Astrocyte (in vitro differentiated cells and primary cell): ENCODE measurements at places on chromosomes 5 and 9.

DNA sequence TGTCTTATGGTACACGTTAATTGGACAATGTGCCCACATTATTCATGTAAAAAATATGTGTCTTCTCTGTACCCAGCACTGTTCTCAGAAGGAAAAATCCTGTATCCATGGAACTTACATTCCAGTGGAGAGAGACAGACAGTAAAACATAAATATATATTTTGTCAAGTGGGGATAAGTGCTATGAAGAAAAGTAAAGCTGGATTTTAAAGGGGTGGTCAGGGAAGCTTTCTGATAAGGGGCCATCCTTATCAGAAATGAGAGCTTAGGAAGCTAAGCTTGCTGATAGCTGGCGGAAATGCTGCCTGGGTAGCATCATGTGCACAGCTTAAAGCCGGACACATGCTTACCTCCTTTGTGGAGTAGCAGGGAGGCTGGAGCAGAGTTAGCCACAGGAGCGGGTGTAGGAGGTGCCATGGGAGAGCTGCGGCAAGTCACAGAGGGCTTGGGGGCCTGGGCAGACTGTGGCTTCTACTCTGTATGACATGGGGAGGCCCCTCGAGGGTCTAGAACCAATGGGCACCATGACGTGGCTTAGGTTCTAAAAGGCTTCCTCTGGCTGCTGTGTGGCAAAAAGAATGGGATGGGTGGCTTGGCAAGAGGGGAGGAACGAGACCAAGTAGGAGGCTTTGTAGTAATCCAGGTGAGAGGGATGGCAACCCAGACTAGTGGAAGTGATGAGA, 141.7 kb downstream of the FGF1 start:
- DNase-seq, result peak; percentile 21

- DNase-seq, result no peak
Observed at GRCh38 chr5:61625137-61625561, 293.1 kb downstream of the ZSWIM6 start.

- DNase-seq, result peak; percentile 88
Observed at GRCh38 chr9:73143711-73144328, 7.8 kb upstream of the ANXA1 start.

DNA sequence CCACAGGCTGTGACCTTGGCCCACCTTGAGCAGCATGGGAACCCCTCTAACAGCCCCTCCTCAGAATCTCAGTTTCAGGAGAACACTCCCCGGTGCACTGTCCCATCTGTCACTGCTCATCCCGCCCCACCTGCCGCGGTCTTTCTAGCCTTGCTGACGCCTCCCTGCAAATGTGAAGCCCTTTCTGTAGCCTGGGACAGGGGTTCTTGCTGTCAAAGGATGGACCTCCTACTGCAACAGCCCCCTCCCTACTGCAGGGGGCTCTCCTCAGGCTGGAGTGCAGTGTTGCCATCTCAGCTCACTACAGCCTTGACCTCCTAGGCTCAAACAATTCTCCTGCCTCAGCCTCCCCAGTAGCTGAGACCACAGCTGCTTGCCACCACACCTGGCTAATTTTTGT, 20.0 kb downstream of the OR2V1 start:
- no peak for DNase-seq

- DNase-seq, result no peak
Observed at GRCh38 chr5:144093868-144094267, 76.6 kb downstream of the YIPF5 start.

- DNase-seq, result peak; percentile 10
Observed at GRCh38 chr5:33479311-33479710, 38.5 kb downstream of the TARS1 start.

- DNase-seq, result peak; percentile 21
Observed at GRCh38 chr9:81145331-81145963, 543.9 kb downstream of the TLE1 start.

DNA sequence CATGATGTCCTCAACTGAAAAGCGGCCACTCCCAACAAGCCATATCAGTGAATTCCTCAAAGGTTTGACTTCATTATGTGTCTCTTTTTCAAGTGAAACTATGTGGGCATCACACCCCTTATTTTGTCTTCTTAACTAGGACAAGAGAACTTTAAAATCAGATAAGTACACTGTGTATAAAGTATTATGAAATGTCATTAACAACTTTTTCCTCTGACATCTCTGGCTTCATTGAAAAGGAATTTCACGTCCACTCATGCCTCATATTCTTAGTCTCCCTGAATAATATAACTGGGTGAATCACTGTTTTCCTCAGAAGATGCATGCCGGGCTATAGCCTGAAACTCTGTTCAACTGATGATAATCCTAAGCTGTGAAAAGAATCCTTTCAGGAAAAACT, 415.8 kb downstream of the ACTL7B start:
- peak; percentile 79 for DNase-seq

DNA sequence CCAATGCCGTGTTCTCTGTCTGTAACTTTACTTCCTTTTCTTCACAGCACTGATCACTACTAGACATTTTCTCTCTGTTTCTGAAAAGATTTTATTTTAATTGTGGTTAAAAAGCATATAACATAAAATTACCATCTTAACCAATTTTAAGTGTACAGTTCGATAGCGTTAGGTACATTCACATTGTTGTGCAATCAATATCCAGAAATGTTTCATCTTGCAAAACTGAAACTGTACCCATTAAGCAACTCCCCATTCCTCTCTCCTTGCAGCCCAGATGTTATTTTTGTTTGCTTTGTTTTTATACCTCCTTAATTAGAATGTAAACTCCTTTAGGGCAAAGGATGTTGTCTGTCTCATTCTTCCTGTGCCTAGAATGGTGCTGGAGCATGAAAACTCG, 47.5 kb downstream of the COL27A1 start:
- no peak for DNase-seq

DNA sequence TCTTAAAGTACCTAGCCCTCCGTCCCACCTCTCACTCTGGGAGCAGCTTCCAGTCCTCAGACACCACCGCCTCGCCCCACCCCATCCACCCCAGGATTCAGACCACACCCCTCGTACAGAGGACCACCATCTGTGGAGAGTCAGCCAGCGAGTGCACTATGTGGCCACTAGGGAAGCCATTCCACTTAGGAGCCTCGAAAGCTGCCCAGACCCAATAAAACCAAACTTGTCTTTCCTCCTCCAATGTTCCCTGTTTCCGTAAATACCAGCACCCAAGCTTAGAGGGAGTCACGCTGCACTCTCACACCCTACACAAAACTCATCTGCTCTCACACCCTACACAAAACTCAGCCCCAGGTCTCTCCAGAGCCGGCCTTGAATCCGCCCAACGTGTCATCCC, 1.9 kb downstream of the GCNT4 start:
- no peak for DNase-seq

- no peak for DNase-seq
Observed at GRCh38 chr5:115458416-115458815, 86.2 kb downstream of the FEM1C start.

- DNase-seq, result no peak
Observed at GRCh38 chr5:107779437-107779836, 108.7 kb upstream of the EFNA5 start.

DNA sequence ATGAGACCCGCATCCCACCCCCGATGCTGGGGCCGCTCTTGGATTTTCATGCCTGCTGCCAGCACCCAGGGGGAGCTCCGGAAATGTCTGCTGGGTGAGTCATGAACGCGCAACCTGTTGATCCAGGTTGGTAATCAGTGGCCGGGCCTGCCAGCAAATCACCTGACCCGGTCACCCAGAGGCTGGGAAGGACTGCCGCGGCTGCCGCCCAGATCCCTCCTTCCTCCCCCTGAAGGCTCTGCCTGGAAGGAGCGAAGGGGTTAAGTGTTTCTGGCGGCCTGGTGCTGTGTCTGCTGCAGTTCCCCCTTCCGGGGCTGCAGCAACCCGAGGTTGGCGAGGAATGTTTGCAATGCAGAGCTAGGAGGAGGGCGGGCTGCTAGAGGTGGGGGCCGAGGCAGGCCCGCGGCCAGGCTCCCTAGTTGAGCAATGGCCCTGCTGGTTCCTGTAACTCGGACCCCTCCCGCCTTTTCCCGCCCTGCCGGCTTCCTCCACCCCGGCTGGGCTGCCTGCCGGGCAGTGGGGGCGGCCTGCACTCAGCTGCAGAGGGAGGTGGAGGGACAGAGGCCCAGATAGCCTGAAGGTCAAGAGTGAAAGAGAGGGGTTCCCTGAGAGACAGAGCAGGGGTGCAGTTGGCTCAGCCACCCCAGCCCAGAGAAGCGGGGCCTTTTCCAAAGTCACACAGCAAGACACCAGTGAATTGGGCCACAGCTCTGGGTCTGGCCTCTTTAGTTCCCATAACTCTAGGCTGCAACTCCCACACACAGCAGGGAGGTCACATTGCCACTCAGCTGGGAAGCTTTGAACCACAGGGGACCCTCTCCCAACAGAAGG, 156.3 kb upstream of the IER5L start:
- peak; percentile 98 for DNase-seq

GRCh38 chr9:653856-654387, 187.6 kb upstream of the DMRT1 start:
- no peak for DNase-seq

DNA sequence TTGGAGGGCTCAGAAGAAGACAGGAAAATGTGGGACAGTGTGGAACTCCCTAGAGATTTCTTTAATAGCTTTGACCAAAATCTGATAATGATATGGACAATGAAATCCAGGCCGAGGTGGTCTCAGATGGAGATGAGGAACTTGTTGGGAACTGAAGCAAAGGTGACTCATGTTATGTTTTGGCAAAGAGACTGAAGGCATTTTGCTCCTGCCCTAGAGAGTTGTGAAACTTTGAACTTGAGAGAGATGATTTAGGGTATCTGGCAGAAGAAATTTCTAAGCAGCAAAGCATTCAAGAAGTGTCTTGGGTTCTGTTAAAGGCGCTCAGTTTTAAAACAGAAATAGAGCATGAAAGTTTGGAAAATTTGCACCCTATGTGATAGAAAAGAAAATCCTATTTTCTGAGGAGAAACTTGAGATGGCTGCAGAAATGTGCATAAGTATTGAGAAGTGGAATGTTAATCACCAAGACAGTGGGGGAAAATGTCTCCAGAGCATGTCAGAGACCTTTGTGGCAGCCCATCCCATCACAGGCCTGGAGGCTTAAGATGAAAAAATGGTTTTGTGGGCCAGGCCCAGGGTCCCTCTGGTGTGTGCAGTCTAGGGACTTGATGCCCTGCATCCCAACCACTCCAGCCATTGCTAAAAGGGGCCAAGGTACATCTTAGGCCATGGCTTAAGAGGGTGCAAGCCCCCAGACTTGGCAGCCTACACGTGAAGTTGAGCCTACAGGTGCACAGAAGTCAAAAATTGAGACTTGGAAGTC, 463.7 kb upstream of the TLE4 start:
- no peak for DNase-seq

DNA sequence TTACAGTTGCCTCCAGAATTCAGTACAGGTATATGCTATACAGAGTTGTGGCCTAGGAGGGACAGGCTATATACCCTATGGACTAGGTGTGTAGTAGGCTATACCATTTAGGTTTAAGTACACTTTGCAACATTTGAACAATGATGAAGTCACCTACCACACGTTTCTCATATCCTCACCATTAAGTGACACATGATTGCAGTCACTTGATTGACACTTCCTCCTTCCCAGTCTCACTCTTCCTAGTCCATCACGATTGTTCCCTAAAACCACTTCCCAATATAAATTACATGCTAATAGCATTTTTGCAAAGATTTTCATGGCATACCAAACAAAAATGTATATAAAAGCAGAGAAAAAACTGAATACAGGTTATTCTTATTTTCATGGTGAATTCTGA, 312.2 kb downstream of the EPB41L4A start:
- DNase-seq, result no peak

DNA sequence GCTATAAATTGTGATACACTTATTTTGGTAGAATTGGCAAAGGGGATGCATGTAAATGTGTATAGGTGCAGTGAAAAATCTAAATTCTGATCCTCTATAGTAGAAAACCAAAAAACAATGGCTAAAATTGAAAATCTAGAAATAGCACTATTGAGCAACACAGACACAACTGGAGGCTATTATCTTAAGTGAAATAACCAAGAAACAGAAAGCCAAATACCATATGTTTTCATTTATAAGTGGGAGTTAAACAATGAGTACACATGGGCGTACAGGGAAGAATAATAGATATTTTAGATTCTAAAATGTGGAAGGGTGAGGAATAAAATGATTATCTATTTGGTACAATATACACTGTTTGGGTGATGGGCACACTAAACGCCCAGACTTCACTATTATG, 183.2 kb upstream of the TUSC1 start:
- no peak for DNase-seq

DNA sequence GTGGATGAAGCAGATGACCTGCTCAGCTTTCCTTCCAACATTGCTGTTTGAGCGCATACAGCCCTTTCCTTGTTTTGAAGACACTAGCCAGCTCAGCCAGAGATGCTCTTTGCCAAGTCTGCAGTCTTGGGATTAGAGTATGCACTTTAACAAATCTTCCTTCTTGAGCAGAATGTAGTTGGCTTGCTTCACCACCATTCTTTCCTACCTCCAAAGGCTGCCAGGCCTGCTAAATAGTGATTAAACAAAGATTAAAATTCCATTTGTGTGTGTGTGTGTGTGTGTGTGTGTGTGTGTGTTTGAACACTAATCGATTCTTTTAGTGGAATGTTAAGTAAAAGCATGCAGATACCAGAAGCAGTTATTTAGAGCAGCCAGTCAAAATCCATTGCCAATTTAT, 97.6 kb downstream of the GALNT10 start:
- peak; percentile 87 for DNase-seq

GRCh38 chr5:154254896-154255295, 64.4 kb downstream of the GALNT10 start:
- no peak for DNase-seq

GRCh38 chr5:145598184-145598583, 237.0 kb downstream of the PRELID2 start:
- DNase-seq, result no peak

DNA sequence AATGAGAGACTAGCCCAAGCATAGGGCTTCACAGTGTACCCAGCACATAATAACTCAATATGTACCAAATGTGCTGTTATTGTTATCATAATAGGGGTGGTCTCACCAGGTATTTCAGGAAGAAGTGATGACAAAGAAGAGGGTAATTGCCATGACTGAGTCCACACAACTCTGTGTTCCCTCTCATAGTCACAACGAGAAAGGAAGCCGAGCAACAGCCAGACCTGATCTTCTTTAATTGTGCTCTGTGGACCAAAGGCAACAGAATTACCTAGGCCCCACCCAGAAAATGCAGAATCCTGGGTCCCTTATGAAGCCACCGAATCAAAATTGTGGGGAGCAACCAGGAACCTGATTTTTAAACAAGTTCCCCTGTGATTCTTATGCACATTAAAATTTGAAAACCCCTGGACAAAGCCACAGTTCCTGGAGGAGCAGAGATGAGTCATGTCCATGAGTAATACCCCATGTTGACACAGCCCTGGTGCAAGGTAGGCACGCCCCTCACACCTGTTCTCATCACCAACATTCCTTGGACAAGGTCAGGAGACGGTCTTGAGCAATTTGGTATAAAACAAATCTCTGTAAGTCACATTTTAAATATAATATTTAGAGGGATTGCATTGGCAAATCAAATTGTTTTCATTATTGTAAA, 5.2 kb downstream of the FGF1 start:
- DNase-seq, result peak; percentile 66

- no peak for DNase-seq
Observed at GRCh38 chr9:134558124-134558905, 83.3 kb upstream of the COL5A1 start.
